Tibial nerve (tissue), 4 donors: ENCODE measurements at places on chromosomes 5 and 9.

- H3K4me1 ChIP-seq = no peaks in the 10 kb centered on the region
- no peak overlapping the region for H3K4me3 ChIP-seq
- no peak overlapping the region for H3K27ac ChIP-seq
- no peak for DNase-seq
Measured at GRCh38 chr5:121313886-121314285, 537.8 kb upstream of the FTMT start.

DNA sequence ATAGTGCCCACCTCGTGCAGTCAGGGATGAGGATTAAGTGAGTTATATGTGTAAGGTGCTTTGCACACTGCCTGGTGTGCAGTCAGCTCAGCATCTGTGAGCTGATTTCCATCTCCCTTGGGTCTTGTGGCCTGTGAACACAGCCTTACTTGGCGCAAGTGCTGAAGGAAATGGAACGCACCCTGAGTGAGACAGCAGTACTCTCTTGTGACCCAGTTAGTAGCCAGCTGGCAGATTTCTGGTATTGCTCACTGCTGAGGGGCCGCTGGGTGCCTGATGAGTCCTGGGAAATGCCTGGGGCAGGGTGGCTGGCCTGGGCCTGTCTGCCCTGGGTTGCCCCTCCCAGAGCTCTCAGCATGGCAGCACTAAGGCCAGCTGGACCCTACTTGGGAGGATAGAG, 90.9 kb upstream of the BOD1 start:
- no peak overlapping the region for H3K27ac ChIP-seq
- no peaks in the 10 kb centered on the region for H3K27me3 ChIP-seq
- no peaks in the 10 kb centered on the region for H3K4me1 ChIP-seq
- no peak for DNase-seq
- H3K4me3 ChIP-seq = no peak overlapping the region

- DNase-seq = no peak
- peaks cover 73% of the 10 kb centered on the region for H3K36me3 ChIP-seq
- H3K4me1 ChIP-seq = no peaks in the 10 kb centered on the region
- no peak overlapping the region for H3K27ac ChIP-seq
- H3K4me3 ChIP-seq = no peak overlapping the region
Measured at GRCh38 chr9:19358701-19359100, 21.3 kb downstream of the RPS6 start.

DNA sequence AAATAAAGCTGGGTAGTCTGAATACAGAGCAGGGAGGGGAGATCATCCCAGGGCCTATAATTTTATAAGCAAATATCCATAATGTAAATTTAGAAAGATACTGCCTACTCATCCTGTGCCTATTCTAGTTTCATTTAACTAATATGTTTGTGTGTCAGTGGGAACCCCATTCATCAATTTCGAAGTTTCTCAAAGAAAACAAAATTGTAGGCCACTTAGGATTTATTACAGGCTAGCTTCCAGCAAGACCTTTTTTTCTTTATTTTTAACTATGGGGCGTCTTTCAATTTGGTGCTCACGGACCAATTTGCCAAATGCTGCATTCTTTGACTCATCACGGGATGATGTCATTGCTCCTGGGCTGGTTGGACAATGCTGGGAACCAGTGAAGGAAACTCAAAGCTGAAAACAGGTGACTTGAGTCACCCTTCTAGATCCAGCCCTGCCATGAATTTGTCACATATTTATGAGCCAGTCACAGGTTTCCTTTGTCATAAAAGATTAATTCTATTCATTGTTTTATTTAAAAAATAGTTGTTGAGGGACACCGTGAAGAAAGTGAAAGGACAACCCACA, 13.4 kb downstream of the PCSK5 start:
- H3K27ac ChIP-seq = no peak overlapping the region
- DNase-seq = no peak
- no peaks in the 10 kb centered on the region for H3K27me3 ChIP-seq
- peaks cover 24% of the 10 kb centered on the region for H3K4me1 ChIP-seq
- H3K4me3 ChIP-seq = no peak overlapping the region
- H3K36me3 ChIP-seq = no peaks in the 10 kb centered on the region

GRCh38 chr5:38681029-38681706, 124.7 kb upstream of the LIFR start:
- H3K4me3 ChIP-seq = no peak overlapping the region
- H3K4me1 ChIP-seq = peaks cover 4% of the 10 kb centered on the region
- H3K27me3 ChIP-seq = no peaks in the 10 kb centered on the region
- DNase-seq = no peak
- H3K36me3 ChIP-seq = no peaks in the 10 kb centered on the region

DNA sequence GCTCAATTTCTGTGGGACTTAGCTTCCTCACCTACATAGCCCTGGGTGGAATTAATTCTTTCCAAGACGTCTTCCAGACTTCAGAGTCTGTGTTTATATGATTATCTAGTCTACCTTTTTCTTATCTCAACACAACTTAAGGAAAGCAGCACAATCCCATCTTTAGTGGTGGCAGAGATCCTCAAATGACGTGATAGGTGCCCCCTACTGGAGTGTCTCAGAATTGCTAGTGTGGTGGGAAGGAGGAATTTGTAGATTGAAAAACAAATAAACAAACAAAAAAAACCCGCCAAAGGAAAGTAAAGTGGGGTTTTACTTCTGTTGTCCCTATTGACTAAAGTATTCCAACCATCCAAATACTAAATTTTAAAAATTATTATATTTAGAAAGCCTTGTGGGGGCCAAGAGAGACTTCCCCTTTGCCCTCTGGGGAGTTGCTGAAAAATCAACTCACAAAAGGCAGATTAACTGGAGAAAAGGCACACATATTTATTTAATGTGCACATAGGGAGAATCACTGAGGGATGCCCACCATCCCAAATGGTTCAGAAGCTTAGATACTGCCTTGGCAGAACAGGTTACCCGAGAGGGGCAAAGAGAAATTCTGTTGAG, 283.3 kb downstream of the TMEM167A start:
- no peaks in the 10 kb centered on the region for H3K4me1 ChIP-seq
- no peaks in the 10 kb centered on the region for H3K27me3 ChIP-seq
- no peak overlapping the region for H3K27ac ChIP-seq
- H3K36me3 ChIP-seq = no peaks in the 10 kb centered on the region
- no peak overlapping the region for H3K4me3 ChIP-seq

- no peak overlapping the region for H3K27ac ChIP-seq
- DNase-seq = no peak
- H3K4me1 ChIP-seq = no peaks in the 10 kb centered on the region
- no peaks in the 10 kb centered on the region for H3K27me3 ChIP-seq
Measured at GRCh38 chr5:3329427-3329826, 266.2 kb upstream of the IRX1 start.

GRCh38 chr9:98862936-98863335, 55.5 kb downstream of the GALNT12 start:
- peaks cover 9% of the 10 kb centered on the region for H3K4me1 ChIP-seq
- no peaks in the 10 kb centered on the region for H3K36me3 ChIP-seq
- no peaks in the 10 kb centered on the region for H3K27me3 ChIP-seq
- peak overlapping the region; percentile 30 for H3K27ac ChIP-seq
- no peak for DNase-seq

GRCh38 chr9:97529363-97530076, 28.1 kb downstream of the TMOD1 start:
- H3K36me3 ChIP-seq = peaks cover 12% of the 10 kb centered on the region
- H3K27me3 ChIP-seq = no peaks in the 10 kb centered on the region
- DNase-seq = no peak
- H3K4me1 ChIP-seq = no peaks in the 10 kb centered on the region
- no peak overlapping the region for H3K27ac ChIP-seq
- no peak overlapping the region for H3K4me3 ChIP-seq

GRCh38 chr5:23385036-23385435, 122.4 kb upstream of the PRDM9 start:
- H3K27ac ChIP-seq = no peak overlapping the region
- H3K27me3 ChIP-seq = no peaks in the 10 kb centered on the region
- H3K4me3 ChIP-seq = no peak overlapping the region
- DNase-seq = no peak
- no peaks in the 10 kb centered on the region for H3K4me1 ChIP-seq

GRCh38 chr5:180640611-180640860, 8.9 kb downstream of the FLT4 start:
- no peak overlapping the region for H3K4me3 ChIP-seq
- peaks cover 18% of the 10 kb centered on the region for H3K27me3 ChIP-seq
- no peaks in the 10 kb centered on the region for H3K4me1 ChIP-seq
- H3K36me3 ChIP-seq = no peaks in the 10 kb centered on the region

GRCh38 chr5:179780362-179780761, 13.4 kb upstream of the LTC4S start:
- no peak overlapping the region for H3K4me3 ChIP-seq
- peaks cover 53% of the 10 kb centered on the region for H3K36me3 ChIP-seq
- no peaks in the 10 kb centered on the region for H3K27me3 ChIP-seq
- H3K4me1 ChIP-seq = no peaks in the 10 kb centered on the region

DNA sequence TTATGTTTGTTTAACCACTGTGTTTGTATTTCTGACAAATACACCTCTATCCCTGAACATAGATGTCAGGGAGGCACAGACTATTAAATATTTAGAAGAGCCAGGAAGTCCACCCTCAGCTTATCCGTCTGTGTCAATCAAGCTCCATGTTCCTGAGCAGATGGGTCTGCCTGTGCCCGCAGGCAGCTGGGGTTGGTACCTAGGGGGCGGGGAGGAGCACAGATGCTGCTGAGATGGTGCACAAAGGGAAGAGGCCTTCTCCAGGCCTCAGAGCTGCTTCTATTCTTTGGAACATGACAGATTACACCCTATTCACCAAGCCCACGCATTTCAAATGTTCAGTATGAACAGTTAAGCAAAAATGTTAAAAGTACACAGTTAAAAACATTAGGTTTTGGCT, 142.1 kb downstream of the EPB41L4A start:
- H3K36me3 ChIP-seq = no peaks in the 10 kb centered on the region
- no peaks in the 10 kb centered on the region for H3K27me3 ChIP-seq
- no peak for DNase-seq

- H3K4me3 ChIP-seq = no peak overlapping the region
- H3K36me3 ChIP-seq = no peaks in the 10 kb centered on the region
- no peak overlapping the region for H3K27ac ChIP-seq
- peaks cover 8% of the 10 kb centered on the region for H3K4me1 ChIP-seq
- DNase-seq = no peak
- H3K27me3 ChIP-seq = no peaks in the 10 kb centered on the region
Measured at GRCh38 chr5:55557123-55557522, 22.4 kb upstream of the PLPP1 start.

DNA sequence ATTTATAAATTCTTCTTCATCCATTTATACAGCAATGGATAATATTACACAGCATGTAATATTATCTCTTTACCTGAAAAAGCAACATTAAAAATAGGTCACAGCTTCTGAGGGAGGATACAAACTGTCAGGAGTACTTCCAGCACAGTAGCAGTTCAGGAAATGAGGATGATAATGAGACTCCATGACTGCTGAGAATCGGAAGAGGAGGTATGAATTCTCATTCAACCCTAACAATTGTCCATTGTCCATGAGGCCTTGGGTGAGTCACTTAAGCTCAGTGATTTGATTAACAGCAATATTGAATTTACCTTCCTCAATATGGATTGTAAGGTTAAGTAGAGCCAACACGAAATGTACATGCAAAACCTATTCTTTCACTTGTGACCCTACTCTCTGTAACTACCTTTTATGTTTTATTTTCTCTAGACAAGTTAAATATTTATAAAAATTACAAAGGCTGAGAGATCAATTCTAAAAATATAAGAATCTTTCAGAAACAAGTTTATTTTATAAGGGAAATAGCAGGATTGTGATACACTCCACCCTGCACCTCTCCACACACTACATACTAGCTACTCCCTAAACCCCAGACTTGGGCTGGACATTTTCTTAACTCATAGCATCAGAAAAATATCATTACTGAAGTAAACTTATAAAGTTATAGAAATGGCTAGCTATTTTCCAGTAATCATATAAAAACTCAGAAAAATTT, 159.1 kb upstream of the ACOT12 start:
- peaks cover 24% of the 10 kb centered on the region for H3K36me3 ChIP-seq
- H3K4me3 ChIP-seq = no peak overlapping the region
- no peak overlapping the region for H3K27ac ChIP-seq
- no peaks in the 10 kb centered on the region for H3K27me3 ChIP-seq
- peaks cover 5% of the 10 kb centered on the region for H3K4me1 ChIP-seq

GRCh38 chr5:134772461-134773125, 14.0 kb downstream of the DDX46 start:
- peaks cover 98% of the 10 kb centered on the region for H3K36me3 ChIP-seq
- H3K4me3 ChIP-seq = no peak overlapping the region
- no peaks in the 10 kb centered on the region for H3K4me1 ChIP-seq
- no peak for DNase-seq
- H3K27ac ChIP-seq = no peak overlapping the region

GRCh38 chr5:158940977-158941376, 158.7 kb downstream of the EBF1 start:
- no peaks in the 10 kb centered on the region for H3K27me3 ChIP-seq
- no peak overlapping the region for H3K27ac ChIP-seq
- H3K4me1 ChIP-seq = no peaks in the 10 kb centered on the region
- no peak for DNase-seq
- no peaks in the 10 kb centered on the region for H3K36me3 ChIP-seq
- no peak overlapping the region for H3K4me3 ChIP-seq

GRCh38 chr5:65696892-65697291, 25.0 kb downstream of the SGTB start:
- no peaks in the 10 kb centered on the region for H3K36me3 ChIP-seq
- no peaks in the 10 kb centered on the region for H3K27me3 ChIP-seq

- DNase-seq = no peak
- H3K27me3 ChIP-seq = no peaks in the 10 kb centered on the region
- no peak overlapping the region for H3K27ac ChIP-seq
- no peaks in the 10 kb centered on the region for H3K4me1 ChIP-seq
- H3K4me3 ChIP-seq = no peak overlapping the region
Measured at GRCh38 chr9:113481176-113481787, 17.8 kb downstream of the RGS3 start.

DNA sequence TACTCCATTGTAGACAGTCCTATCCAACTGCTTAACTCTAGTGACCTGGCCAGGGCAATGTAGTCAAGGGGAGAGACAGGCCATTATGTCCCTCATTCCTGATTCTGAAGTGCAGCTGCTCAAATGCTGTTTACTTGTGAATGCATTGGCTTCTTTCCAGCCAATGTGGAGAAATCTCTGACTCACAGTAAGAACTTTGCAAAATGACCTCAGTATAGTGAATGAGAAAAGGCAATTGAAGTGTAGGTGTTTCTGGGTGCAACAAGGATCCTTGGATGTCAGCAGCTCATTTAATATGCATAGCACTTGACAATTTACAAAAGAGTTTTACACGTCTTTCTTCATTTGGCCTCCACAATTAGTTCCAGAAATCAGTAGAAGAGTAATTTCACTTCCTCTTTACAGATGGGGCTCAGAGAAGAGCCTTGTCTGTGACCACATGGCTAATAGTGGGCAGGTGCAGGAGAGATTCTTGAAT, 367.2 kb downstream of the OSTF1 start:
- H3K36me3 ChIP-seq = no peaks in the 10 kb centered on the region
- no peaks in the 10 kb centered on the region for H3K27me3 ChIP-seq
- no peak overlapping the region for H3K27ac ChIP-seq
- no peak for DNase-seq
- H3K4me3 ChIP-seq = no peak overlapping the region

DNA sequence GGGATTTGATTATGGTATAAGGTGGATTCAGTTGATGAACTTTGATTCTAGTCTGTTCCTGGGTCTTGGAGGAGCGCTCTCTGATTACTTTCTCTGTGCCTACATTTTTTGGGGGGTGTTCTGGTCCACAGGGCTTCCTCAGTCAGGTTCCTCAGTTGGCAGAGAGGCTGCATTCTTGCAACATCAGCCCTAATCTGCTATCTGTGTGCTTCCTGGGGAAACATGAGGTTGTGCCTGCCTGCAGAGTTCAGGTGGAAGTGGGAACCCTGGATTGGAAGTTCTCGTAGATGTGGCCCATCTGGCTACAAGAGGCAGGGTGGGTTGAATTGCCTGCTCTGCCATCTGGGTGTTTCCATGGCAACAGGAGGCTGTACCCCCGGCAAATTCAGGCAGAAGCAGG, 24.5 kb downstream of the POLK start:
- H3K36me3 ChIP-seq = no peaks in the 10 kb centered on the region
- H3K27ac ChIP-seq = no peak overlapping the region
- no peaks in the 10 kb centered on the region for H3K27me3 ChIP-seq
- no peak for DNase-seq
